ENCODE measurements at places on chromosomes 3 and 15. TPM values are rescaled to one million over a fixed set of nuclear protein-coding genes. Genes with fewer than 3 reads are reported as not detected.
A peak's percentile ranks its signal among the peaks of the same experiment; 100 is the strongest.

DNA sequence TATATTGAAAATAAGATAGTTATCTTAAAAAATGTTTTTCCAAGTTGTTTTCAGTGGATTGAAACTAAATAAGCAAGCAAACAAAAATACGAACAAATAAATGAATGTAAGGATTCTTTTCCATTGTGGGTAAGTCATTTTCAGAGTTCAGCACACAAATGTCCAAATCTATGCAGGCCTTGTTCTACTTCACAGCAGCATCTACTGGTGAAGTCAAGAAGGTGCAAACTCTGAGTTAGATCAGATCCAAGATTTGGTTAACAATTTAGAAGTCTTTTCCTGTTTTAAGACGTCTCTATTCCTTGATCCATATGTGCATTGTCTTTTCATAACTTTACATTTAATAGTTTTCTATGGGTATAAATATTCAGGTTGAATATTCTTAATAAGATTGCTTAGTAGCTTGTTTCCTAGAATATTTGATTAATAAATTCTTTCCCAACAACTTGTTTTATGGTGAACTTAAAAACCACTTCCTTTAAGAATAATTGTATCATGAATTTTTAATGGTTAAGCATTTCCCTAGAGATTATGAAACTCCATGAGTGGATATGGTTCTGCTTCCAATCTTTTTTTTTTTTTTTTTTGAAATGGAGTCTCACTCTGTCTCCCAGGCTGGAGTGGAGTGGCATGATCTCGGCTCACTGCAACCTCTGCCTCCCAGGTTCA lies 10.5 kb downstream of the PTX3 start:
- peak; percentile 71 for DNase-seq

GRCh38 chr3:33840179-33840578 lies 41.7 kb downstream of the PDCD6IP start:
- no peak for DNase-seq

GRCh38 chr3:32972482-32973146 lies 21.2 kb downstream of the CCR4 start:
- DNase-seq, result no peak

GRCh38 chr3:120775411-120775810 lies 32.9 kb downstream of the GTF2E1 start:
- DNase-seq, result no peak

GRCh38 chr15:90405055-90405607 lies 17.1 kb downstream of the IQGAP1 start:
- no peak for DNase-seq

- no peak for DNase-seq
These were observed 322.4 kb upstream of the CBLB start for GRCh38 chr3:106191211-106191610.

DNA sequence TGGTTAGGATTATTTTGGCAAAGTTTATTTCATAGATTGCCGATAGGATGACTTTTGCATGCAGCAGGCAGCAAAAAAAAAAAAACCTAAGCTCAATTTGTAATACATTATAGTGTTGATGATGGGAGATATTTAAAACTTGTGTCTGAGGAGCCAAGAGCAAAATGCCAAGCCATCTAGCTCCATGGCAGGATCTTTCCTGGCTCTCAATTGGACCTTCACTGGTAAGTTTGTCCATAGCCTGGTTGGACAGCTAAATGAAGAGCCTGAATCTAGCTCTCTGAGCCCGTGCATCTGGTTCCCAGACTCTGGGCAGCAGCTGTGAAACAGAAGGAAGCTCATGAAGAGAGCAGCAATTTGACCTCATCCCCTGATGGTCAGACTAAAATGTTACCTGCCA lies 17.5 kb downstream of the STAC start:
- no peak for DNase-seq

GFM1 gene
- 75.2 TPM for total RNA-seq

STRC gene
- not detected for total RNA-seq

ATOSA gene
- total RNA-seq, result 8.7 TPM

CCDC54 gene
- total RNA-seq, result not detected

SLC28A2 gene
- not detected for total RNA-seq

Measured in LHCN-M2 (cell line).